Fibroblast of skin of right biceps (primary cell): ENCODE measurements at places on chromosomes 12 and 14.

GRCh38 chr14:53161758-53162435, 8.8 kb upstream of the DDHD1 start:
- DNase-seq: no peak

DNA sequence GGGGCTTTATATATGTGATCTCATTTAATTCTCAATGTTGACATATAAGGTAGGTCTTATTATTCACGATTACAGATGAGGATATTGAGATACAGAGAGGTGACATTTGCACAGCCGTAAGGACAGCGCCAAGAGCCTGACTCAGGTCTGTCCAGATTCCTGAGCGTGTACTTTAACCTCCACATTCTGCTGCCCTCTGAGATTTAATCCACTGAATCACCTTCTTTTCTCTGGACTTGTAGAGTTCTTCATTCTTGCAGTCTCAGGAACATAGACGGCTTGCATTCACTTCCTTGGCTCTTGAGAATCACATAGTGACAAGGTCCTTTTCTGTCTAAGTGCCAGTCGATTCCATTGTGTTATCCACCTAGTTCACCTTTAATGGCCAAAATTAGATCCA, 141.0 kb upstream of the ARHGAP5 start:
- no peak for DNase-seq

DNA sequence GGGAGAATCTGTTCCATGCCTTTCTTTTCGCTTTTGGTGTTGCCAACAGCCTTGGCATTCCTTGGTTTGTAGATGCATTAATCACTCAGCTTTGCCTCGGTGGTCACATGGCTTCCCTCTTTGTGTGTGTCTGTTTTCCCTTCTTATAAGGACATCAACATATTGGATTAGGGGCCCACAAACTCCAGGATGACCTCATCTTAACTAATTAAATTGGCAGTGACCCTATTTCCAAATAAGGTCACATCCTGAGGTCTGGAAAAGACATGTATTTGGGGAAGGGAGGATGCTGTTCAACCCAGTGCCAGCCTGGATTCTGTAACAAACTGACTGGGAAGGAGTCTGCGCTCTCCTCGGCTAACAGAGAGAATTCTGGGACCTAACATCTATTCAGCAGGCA, 365.7 kb upstream of the FKBP4 start:
- peak; percentile 32 for DNase-seq

GRCh38 chr12:23535441-23535840, 414.0 kb downstream of the SOX5 start:
- DNase-seq: no peak

- no peak for DNase-seq
Observed at GRCh38 chr14:99473458-99473857, 7.2 kb downstream of the SETD3 start.

- no peak for DNase-seq
Observed at GRCh38 chr12:92821142-92821541, 108.0 kb downstream of the EEA1 start.

DNA sequence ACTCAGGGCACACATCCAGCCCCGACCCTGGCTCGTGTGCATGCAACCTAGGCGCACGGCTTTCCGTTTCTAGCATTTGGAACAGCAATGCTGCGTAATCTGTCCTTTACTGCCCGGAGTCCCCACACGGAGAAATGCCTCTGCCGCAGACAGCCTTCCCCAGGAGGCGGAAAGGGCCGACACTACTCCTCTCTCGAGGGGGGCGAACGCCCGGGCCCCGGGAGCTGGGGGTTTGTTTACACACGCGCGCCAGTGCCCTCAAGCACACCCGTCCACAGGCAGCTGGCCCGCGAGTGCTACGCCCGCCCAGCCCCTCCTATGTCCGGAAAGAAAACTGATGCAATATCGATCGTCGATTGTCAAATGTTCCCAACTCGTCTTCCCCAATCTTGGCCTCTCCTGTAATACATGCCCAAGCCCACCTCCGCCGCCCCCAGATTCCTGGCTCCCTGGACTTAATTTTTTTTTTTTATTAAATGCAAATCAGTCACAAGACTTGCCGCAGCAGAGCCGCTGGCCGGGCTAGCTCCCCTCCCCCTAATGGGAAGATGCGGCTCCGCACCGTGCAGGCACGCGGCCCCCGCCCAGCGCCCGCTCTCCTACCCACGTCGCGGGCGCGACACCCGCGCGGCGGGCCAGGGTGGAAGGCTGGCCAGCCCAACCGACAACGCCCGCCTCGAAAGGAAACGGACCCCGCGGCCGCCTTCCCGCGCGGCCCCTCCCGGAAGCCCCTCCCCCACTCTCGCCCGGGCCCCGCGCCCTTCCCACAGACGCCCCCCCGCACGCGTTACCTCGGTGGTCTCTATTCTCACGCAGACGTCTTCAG, 642 bp downstream of the SLC38A2 start:
- peak; percentile 60 for DNase-seq

DNA sequence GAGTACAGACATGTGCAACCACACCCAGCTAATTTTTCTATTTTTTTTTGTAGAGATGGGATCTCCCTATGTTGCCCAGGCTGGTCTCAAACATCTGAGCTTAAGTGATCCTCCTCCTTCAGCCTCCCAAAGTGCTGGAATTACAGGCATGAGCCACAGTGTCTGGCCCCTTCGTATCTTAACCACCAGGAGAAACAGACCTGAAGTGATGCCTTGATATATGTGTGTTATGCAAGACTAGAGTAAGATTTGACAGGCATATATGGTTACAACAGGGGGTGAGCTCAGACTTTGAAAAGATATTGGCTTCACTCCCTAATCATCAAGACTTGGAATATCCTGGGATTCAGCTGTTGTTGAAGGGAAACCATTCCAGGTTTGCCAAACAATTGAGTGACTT, 10.7 kb upstream of the GALNT6 start:
- DNase-seq: no peak

GRCh38 chr14:100381395-100382105, 58.4 kb downstream of the SLC25A47 start:
- DNase-seq: no peak

DNA sequence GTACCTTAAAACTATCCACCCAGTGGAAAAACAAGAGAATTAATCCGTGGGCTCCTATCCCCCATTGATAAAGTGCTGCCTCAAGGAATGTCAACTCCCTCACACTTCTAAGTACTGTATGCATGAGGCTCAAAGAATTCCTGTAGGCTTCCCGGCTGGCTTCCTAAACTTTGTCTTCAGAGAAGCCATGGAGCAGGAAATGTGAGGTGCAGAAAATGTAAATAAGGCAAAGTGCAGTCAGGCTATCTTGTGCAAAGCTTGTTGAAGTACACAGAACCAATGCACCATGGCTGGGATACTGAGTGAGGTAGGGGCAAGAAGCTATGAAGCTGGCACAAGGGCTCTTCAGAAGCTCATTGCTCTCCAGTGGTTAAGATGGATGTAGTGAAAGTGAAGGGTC, 611.0 kb downstream of the FSCB start:
- no peak for DNase-seq

DNA sequence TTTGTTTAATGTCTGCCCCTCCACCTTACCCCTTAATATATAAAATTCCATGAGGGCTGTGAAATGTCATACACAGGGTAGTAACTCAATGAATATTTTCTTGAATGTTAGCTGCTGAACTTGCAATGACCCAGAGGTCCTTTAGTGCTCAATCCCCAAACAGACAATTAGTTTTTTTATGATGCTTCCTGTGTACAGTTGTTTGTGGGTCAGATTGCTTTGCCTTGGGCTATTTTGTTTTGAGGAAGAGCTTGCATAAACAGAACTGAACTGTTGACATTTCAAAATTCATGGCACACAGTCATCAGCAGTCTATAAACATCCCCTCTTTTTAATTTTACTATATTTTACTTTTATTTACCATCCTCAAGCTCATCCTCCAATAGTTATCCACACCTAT, 820.5 kb upstream of the SEL1L start:
- DNase-seq: no peak

DNA sequence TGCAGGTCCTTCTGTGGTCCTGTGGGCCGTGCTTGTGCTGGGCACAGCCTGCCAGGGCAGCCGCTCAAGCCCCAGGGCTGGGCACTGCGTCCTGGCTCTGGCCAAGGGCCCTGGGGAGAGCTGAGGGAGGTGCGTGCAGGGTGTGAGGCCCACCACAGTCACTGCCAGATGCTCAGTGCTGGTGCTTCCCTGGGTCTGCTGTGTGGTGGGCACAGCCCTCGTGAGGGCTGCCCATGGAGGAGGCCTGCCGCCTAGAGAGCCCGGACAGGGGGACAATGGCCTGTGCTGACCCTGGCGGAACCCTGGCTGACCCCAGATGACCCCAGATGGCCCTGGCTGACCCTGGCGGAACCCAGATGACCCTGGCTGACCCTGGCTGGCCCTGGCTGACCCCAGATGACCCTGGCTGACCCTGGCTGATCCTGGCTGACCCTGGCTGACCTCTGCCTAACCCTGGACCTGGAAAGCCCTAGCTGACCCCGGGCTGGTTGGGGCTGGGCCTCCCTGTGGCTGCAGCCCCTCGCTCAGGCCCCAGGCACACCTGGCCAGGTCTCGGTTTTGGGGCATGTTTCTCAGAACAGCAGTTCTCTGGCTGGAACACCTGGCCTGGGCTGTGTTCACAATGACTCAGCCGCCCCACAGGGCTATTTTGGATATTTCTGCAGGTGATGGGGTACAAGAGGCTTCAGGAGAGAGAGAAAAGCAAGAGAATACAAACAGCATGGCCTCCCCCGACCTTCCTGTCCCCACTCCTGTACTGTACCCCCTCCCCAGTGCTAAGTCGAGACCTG, 55.4 kb downstream of the TMEM121 start:
- DNase-seq: no peak

GRCh38 chr12:132428936-132429601, 60.9 kb upstream of the FBRSL1 start:
- DNase-seq: no peak

- DNase-seq: peak; percentile 49
Observed at GRCh38 chr14:67820428-67820971, 921 bp downstream of the RAD51B start.

DNA sequence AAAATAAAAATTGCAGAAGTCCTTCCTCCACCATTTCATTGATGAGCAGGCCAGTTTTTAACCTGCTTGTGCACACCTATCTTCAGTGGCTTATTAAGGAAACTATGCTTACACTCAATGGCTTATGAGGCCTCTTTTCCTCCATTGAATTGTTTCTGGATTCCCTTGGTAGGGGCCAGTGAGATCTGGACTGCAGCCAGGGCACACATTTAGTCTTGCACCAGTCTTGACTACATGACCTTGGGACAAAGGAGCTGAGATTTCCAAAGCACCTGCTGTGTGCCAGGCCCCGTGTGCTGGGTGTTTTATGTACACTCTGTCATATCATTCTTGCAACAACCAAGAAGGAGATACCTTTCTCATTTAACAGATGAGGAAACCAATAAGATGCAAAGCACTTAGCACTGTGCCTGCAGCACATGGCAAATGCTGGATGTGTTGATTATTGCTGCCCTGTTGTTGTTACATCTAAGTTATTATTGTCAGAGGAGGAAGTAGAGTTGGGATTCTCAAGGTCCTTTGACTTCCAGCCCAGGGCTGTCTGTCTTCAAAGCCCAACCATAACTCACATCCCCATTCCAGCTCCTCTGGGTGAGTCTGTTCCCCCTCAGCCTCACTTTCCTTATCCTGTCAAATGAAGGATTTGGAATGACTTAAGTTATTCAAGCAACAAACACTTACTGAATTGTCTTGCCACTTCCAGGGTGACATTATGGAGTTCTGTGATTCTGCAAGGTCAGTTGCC, 31.6 kb upstream of the RIN3 start:
- DNase-seq: no peak

GRCh38 chr14:50099335-50099734, 17.0 kb downstream of the VCPKMT start:
- no peak for DNase-seq

- DNase-seq: no peak
Observed at GRCh38 chr12:21438643-21439042, 1.2 kb downstream of the PYROXD1 start.
